Activated CD4-positive, alpha-beta T cell treated with anti-CD3 and anti-CD28 coated beads for 36 hours (primary cell): ENCODE measurements at places on chromosomes 4 and X.

DNA sequence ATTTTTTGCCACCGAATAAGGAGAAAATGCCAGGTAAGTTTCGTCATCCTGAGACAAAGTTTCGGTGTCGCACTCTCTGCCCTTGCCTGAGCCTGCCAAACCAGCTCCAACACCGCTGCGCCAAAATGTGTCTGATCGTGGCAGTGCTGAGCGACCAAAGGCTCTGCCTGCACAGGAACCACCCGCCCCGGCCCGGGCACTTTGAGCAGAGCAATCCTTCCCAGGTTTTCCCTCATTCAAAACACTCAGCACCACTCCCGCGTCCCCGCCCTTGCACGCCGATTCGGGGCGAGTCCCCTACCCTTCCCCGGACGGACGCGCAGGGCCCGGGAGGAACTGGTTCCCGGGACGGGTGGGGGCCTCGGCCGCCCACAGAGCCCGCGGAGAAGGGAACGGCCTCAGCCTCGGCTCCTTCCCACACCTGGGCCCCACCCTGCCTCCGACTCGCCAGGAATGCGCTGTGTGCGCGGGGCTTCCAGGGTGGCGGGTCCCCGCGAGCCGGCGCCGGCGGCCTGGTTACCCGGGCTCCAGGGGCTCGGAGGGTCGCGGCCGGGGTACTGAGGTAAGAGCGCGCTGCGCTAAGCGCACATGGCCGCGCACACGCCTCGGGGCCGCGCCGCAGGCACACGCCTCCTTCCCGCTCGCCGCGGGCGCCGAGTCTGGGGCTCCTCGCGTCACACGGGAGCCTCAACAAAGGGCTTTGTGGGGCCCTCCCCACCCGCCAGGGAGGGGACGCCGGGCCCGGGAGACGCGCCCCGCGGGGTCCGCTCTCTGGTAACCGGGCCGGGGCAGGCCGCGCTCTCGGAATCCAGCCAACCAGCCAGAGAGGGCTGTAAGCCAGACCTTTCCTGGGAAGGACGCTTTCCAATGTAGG lies at the start of gene C4orf36:
TSS of gene C4orf36 (minus strand) at position 661 of the 874 bp plus-strand sequence. CDS start 902 bp downstream, outside the sequence.
- peak; percentile 67 for DNase-seq

DNA sequence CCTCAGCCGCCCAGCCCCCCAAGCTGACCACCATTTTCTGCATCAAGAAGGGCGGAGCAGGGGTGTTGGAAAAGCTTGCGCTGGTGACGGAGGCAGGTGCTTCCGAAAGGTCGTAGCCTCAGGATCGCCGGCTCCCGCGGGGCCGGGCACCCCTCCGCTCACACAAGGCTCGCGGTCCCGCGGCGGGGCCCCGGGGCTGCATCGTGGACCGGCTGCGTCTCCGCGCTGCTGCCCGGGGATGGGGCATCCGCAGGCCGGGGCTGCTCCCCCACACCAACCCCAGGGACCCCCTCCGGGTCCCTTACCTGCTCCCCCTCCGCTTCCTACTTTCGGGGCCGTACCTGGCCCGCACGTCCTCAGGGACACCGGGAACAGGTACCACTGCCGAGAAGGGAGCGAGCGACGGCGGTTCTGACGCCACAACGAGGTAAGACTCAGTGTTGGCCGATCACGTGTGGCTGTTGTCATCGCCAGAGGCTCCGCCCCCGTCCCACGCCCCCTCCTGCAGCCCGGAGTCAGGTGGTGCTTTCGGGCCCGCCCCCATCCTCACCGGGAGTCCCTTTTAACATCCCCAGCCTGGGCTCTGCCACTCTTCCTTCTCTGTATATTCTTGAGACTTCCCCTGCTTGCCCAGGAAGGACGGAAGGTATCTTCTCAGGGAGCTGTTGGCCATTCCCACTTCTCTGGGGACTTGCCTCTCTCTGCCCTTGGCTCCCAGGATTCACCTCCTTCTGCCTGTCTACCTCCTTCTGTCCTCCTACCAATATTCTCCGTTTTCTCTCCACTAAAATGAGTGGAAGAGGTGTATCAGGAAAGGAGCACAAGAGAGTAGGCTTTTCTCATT lies at the start of gene BEX2:
TSS of gene BEX2 (minus strand) at position 436 of the 844 bp plus-strand sequence. CDS start 1,014 bp downstream, outside the sequence.
- peak; percentile 91 for DNase-seq

DNA sequence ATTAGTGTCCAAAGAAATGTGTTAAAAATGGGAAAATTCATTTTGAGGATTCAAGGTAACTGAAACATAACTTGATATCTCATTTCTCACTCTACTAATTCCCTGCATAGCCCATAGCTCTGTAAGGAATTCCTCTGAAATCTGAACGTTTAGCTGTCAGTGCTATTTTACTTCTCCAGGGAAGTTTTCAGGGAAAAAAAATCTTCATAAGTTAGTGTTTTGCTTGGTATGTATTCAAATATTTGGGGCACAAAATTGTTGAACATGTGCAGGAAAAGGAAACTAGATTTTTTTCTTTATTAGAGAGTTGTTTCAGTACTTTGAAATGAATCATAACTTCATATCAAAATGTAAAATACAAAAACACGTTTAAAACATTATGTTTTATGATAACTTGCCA lies 891.4 kb downstream of the CENPC start:
- DNase-seq, result no peak

GRCh38 chrX:118588715-118589114 lies 93.1 kb downstream of the DOCK11 start:
- DNase-seq, result no peak

- DNase-seq, result no peak
Observed at GRCh38 chr4:55386073-55386472, 9.7 kb upstream of the TMEM165 start.

GRCh38 chr4:118180776-118181175 lies 146.5 kb downstream of the NDST3 start:
- DNase-seq, result no peak

GRCh38 chr4:118280501-118281218 lies 72.1 kb downstream of the PRSS12 start:
- peak; percentile 61 for DNase-seq

DNA sequence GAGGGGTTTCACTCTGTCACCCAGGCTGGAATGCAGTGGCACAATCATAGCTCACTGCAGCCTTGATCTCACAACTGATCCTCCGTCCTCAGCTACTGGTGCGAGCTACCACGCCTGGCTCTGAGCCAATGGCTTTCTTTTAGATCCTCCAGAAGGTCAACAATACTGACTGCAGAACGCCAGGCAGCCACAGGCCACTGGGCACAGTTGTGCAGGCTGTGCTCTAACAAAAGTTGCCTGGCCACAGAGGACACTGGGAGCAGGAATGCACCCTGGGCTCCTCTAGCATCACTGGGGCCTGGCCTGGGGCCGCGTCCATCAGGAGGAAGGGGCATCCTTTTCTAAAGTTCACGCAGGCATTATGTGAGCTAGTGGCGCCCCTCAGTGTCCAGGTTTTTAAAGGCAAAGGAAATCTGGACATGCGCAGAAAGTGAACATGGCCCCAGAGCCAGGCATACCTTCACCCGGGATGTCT lies 14.9 kb upstream of the PORCN start:
- peak; percentile 52 for DNase-seq

- no peak for DNase-seq
Observed at GRCh38 chrX:66914080-66914479, 275.2 kb upstream of the EDA2R start.

GRCh38 chr4:39745920-39746319 lies 48.0 kb downstream of the UBE2K start:
- no peak for DNase-seq

DNA sequence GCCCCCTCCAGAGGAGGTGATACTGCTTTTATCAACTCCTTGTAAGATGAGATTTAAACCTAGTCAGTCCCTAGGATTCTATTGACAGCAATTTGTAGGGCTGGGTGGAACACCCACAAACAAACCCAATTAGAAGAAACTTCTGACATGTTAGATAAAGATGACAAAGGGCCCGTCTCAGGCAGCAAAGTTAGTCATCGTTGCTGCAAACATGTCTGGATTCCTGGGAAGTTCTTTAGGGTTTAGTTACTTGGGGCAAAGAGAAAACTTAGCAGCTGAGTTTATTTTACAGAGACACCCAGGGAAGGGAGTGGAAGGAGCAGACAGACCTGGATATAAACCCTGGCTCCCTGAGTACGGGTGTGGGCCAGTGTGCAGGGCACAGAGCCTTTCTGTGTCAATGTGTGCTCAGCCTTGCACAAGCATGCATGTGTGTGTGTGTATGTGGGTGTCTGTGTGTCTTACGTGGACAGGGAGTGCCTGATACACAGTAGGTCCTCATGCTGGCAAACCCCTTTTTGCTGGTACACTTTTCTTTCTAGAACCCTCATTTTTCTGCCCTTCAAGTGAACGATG lies 130.0 kb upstream of the STX18 start:
- no peak for DNase-seq

GRCh38 chrX:120378570-120378969 lies 16.7 kb downstream of the ATP1B4 start:
- no peak for DNase-seq

- peak; percentile 33 for DNase-seq
Observed at GRCh38 chrX:132022198-132022966, 720 bp upstream of the STK26 start.

DNA sequence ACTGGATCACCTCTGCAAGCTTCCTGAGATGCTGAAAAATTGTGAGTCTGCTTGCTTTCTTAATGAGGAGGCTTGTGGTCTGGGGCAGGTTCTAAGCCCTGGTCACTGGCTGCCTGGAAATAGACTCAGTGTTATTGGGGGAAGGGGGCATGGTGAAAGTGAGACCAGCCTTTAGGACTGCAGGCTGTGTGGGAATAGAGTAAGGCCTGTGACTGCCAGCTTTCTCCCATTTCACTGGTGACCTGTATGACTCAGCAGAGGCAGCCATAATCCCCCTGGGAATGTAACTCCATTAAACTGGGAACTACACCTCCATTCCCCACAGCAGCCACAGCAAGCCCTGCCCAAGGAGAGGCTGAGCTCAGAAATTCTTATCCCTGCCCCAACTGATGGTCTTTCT lies 55.9 kb upstream of the IL15 start:
- DNase-seq, result no peak

GRCh38 chr4:43690116-43690515 lies 758.5 kb downstream of the KCTD8 start:
- no peak for DNase-seq

DNA sequence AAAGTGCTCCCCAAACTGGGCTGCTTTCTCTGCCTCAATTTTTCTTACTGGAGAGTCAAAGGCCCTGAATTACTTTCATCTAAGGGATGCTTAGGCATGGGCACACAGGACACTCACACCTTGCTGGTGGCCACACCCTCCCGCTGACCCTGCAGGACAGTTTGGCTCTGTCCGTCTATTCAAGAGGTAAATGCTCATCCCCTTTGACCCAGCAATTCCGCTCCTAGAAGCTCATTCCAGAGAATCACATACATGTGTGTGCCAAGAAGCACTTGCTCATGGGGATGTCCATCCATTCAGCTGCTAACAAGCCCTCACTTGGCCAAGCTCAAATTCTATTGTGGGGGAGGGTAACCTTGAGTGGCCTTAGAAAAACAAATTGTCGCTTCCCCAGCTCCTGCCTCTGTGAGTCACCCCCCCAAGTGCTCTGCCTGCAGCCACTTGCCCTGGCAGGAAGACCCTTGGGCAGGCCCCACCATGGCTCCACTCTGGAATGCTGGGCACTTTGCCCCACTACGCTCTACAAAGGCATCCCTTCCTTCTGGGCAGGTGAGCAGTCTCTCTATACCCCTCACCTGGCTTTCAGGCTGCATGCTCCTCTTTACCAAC lies 54.5 kb downstream of the HTRA3 start:
- no peak for DNase-seq

GRCh38 chrX:140425712-140426395 lies 79.0 kb downstream of the SOX3 start:
- no peak for DNase-seq

GRCh38 chr4:109748114-109748513 lies 18.2 kb upstream of the PLA2G12A start:
- no peak for DNase-seq

DNA sequence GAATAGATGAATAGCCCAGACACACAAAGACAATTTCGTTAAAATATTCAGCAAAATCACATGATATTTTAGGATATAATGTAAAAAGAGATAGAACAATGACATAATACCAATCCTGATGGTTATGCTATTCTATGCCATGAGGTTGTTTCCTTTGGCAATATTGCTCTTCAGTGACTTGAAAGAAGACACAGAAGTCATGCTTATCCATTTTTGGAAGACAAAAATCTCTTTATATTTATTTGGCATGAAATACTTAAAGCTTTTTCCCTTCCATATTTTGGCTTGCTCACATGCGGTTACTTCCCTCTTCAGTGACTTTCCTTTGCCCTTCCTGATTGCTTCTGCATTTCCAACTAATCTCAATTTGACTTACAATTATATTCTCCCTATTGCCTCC lies 314.8 kb downstream of the IQCM start:
- no peak for DNase-seq

DNA sequence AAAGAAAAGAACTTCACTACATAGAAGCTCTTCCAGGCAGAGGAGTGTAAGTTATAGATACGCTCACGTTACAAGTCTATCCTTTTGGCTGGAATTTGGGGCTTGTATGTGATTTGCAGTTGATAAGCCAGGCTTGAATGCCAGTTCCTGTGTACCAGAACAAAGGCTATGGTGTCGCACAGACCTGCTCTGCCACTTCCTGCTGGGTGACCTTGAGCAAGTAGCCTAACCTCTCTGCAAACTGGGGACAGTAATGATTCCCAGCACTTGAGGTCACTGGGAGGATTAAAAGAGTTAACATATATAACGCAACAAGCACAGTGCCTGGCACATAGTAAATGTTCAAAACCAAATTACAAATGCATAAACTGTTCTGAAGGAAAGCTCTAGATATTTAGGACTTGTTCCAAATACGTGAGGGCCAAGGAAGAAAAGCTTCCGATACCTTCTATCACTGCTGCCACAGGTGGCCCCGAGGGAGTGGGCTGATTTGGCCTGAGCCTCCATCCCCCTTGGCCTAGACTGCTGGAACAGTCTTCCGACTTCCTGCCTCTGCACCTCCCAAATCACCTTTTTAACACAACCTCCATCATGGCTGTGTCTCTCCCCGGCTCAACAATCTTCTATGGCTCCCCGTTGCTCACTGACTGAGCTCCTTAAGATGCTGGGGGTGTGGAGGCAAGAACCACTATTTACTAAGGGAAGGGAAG lies 1.3 kb upstream of the SOWAHD start:
- DNase-seq, result peak; percentile 12

GRCh38 chr4:84221704-84222103 lies 277.4 kb downstream of the NKX6-1 start:
- DNase-seq, result no peak

DNA sequence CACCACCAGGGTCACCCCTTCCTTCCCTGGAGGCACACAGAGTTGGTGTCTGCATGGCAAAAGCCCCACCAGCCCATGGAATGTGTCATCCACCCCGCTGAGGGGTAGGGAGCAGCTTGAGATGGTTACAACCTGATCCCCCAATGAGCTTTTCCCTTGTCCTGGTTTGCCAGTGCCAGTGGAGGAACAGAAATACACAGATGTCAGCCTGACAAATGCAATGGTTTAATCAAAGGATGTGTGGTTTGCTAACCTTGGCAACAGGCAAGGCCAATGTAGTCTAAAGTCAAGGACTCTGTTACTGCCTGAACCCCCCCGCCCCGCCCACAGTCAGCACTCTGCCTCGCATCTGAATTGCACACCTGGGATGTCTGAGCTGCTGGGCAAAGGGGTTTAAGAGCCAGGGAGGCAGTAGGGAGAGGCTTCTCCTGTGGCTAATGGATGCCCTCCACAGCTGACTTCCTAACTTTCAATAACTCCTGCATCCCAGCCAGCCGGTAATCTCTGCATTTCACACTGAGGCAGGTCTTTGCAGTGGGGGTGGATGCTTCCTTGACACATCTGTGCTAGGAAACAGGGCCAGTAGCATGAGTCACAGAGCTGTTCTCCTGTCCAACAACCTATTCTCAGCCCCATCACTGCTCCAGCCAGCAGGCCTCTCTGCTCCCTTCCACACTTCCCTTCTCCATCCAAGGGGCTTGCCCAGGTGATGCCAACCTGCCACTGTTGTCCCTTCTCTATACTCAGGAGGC lies 137.5 kb downstream of the AMMECR1 start:
- no peak for DNase-seq
